ENCODE measurements at places on chromosomes 7 and 10.
A peak's percentile ranks its signal among the peaks of the same experiment; 100 is the strongest.

DNA sequence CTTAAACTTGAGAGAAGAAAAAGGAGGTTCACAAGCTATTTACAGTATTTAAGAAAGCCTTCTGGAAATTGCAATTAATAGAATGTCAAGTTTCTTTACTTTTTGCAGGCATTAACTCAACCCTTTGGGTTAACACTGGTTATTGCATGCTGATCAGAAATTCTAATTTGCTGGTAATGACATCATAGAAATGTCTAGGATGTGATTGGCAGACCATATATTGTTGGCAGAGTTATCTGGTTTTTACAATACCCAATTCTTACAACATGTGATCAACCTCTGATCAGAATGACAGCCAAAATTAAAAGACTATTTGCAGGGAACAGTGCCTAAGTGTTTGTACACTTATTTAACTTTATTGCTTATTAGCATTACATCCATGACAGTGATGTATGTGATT lies 1.6 kb upstream of the CASD1 start:
- no peak for DNase-seq

DNA sequence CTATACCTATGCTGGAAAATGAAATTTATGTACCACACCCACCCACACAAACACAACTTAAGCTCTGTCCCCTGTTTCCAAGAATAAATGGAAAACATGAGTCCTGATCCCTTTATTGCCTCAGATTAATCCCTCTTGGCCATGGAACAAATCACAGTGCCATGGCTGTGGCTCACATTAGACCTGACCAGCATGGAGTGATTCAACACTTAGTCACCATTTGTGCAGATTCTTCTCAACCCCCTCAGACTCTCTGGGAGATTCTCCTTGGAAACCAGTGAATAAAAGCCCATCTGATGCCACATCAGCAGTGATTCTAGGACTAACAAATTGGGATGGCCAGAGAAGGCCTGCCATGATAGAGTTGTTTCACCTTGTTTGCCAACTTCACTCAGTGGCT lies 204.4 kb upstream of the TMEM72 start:
- DNase-seq, result no peak

DNA sequence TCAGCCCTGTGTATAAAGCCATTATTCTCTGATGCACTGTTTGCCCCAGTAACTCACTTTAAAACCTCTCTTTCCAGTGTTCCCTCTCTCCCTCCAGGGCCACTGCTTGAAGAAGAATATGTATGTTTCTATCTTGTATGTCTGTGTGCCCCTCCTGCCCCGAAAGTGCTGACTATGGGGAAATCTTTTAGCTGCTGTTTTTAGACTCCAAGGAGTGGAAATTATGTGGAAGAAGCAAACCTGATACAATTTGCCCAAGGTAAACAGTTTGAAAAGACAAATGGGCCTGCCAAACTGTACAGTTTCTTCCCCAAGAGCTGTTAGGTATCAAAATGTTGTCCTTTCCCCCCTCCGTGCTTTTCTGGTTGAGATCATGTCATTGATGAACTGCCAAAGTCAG lies 3.4 kb downstream of the ADRA2A start:
- no peak for DNase-seq

DNA sequence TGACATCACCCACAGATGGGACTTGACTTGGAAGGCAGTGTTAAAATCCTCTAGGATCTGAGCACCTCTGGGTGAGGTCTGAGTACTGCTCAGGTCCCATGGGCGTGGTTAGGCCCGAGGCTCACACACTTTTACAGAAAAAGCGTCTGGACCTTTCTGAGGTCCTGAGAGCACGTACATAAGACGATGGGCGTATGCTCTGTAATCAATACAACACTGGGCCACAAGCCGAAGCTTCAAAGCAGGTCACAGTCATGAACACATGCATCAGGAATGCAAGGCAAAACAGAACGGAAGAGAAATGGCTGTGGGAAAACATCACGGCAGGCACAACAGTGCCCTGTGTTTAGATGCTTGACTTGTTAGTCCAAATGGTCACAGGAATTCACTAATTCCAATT lies 112.2 kb downstream of the LARP4B start:
- no peak for DNase-seq

GRCh38 chr7:99109108-99110051 lies 34.5 kb downstream of the SMURF1 start:
- no peak for DNase-seq

GRCh38 chr7:46071601-46072000 lies 150.5 kb upstream of the IGFBP3 start:
- DNase-seq, result no peak

- no peak for DNase-seq
These were observed 96.9 kb downstream of the OSBPL3 start for GRCh38 chr7:24882989-24883621.

DNA sequence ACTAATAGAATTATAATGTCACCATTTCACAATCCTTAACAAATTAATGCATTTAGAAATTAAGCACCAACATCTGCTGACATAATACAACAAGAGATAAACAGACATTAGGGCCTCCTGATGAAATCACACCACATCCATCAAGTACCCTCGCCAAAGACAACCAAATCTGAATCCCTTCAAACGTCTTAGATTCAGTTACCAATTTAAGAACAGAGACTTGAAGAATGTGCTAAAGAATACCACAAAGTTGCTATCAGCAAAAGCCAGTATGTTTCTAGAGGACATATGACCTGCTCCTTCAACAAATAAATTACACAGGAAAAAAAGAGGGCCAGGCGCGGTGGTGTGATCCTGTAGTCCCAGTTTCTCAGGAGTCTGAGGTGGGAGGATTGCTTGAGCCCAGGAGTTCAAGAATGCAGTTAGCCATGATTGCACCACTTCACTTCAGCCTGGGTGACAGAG lies 144.5 kb downstream of the REEP3 start:
- no peak for DNase-seq

GRCh38 chr7:129161524-129162225 lies 17.2 kb downstream of the TSPAN33 start:
- DNase-seq, result no peak

DNA sequence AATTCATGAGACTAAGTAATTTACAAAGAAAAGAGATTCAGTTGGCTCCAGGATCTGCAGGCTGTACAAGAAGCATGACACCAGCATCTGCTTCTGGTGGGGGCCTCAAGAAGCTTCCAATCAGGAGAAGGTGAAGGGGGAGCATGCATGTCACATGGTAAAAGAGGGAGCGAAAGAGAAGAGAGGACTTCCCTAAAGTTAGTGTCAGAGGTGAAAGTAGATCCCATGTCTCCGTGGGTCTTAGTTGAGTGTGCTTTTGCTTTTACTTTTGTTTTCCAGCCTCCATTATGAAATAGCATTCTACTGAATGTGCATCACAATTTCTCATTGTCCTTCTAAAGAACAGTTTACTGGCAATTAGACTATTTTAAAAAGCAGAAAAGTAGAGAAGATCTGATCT lies 213.6 kb upstream of the FZD1 start:
- no peak for DNase-seq

DNA sequence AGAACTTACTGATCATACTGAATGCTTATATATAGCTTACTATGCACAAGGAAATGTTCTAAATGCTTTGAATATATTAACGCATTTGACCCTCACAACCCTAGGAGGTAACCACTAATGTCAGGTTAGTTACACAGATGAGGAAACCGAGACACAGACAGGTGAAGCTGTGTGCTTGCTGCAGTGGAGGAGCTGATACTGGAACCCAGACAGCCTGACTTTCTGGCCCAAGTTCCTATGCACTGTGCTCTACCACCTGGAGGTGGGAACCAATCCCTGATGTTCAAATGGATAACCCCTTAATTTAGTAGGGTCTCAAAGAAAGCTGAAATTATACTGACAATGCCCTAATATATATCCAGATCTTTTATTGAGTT lies 119.6 kb downstream of the SORBS1 start:
- no peak for DNase-seq

DNA sequence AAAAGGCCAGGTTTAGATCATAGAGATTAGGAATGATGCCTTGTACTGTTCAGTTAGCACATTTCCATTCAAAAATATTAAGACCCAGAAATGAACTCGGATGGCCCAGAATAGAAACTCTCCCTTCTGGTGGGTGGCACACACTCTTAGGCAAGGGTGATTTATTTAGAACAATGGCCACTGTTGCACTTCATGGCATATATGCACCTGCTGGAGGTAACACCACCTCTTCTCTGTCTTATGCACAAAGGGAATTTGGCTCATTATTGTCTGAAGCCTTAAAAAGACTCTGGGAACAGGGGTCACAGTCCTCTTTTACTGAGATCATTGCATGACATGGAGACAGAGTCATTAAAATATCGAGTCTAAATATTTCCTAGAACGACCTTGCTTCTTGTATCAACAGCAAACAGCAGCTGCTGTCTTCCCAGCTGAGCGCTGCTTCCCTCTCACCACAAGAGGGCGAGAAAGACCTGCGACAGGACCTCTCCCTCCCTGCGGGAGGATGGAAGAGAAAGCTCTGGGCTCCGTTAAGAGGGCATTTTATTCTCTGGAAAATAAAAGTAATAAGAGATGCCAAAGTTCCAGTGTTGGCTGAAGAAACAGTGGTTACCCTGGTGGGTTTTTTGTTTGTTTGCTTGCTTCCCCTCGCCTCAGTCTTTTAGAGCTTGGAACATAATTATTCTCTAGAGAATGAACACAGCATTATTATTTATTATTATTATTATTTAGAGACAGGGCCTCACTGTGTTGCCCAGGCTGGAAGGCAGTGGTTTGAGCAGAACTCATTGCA lies 13.5 kb upstream of the BAMBI start:
- DNase-seq, result peak; percentile 48

DNA sequence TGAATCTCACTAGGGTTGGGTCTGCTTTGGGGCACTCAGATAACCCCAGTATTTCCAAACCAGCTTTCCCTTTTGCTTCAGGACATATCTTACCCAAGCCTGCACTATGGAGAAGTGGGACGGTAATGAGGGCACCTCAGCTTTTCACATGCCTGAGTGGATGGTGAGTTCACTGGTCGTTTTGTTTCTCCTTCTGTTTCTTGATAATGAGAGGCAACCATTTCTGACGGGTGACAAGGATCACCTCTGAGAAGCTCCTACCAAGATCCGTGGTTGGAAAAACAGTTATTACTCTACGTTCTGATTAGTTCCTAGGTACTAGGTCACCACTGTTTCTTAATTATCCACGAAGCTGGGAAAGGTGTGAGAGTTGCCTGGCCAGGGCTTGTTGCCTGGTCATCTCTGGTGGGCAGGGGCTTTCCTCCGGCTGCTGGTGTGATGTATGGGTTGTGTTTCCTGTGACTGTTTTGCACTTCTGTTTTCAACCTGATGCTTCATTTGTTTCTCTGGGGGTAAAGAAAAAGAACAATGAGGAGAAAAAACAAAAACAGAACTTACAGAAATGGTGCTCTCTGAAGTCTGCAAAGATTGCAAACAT lies 65.7 kb upstream of the STRIP2 start:
- no peak for DNase-seq

GRCh38 chr10:132545659-132546367 lies 8.2 kb downstream of the INPP5A start:
- no peak for DNase-seq

GRCh38 chr7:17558135-17558534 lies 259.7 kb downstream of the AHR start:
- DNase-seq, result no peak

DNA sequence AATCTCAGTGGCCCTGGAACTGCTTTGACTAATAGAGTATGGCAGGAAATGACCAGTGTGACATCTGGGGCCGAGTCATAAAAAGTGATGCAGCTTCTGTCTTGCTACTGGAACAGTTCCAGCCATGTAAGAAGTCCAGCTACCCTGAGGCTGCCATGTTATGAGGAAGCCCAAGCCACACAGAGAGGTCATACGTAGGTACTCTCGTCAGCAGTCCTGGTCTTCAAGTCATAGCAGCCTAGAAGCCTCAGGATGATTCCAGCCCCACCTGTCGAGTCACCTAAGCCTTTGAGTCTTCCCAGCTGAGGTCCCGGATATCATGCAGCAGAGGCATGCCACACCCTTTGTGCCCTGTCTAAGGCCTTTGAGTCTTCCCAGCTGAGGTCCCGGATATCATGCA lies 92.1 kb downstream of the PPP1R3C start:
- no peak for DNase-seq

GRCh38 chr7:74479961-74480829 lies 26.5 kb downstream of the GTF2IRD1 start:
- peak; percentile 55 for DNase-seq

GRCh38 chr7:1124164-1124563 lies 35.8 kb downstream of the ZFAND2A start:
- no peak for DNase-seq

DNA sequence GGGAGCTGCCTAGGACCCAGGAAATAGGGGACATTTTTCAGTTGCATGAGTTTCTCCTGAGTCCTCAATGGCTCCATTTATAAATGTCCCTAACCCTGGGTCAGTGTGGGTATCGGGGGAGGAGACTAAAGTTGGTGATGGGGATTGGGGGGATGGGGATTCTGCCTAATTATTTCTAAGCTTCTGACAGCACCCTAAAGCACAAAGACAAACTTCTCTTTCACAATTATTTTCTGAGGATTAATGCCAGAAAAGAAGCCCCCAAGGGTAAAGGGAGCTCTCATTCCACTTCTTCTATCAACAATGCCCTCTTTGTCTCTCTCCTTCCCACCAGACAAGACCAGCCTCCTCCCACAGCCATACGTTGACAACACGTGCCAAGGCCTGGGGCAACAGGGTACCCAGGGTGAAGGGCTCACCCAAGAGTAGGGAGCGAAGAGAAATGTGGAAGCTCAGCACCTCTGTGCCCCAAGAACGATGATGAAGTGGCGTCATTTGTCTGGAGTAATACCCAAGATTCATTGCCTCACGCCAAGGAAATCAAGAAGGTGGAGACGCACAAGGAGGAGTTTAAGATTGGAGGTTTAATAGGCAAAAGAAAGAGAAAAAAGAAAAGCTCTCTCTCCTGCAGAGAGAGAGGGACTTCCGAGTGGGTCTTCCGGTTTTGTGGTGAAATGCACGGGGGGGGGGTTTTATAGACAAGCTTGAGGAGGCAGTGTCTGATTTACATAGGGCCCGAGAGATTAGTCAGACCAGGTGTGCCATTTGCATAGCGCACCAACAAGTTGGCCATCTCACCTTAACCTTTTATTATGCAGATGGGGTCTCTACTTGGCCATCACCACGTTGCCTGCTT lies 14.4 kb upstream of the GJC3 start:
- no peak for DNase-seq

DNA sequence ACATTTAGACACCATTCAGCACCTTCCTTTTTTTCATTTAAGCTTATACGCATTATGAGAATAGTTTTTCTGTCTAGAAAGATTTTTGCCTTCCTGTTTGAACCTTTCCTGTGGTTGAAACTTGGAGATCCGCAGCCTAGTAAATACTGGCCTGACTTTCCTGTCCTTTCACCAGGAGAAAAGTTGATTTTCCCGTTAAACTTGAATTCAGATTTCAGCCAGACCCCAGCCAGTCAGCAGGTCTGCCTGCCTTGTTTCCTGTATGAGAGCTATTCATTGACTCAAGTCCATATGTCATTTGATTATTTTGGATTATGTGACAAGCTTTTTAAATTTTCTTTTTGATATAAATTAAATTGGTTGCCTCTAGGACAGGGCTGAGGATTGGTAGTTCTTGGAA lies 71.5 kb downstream of the EVX1 start:
- no peak for DNase-seq

- no peak for DNase-seq
These were observed 5.5 kb downstream of the AP3M1 start for GRCh38 chr10:74145133-74145532.

All from GM12891 (cell line).